ENCODE measurements at places on chromosomes 4 and X. TPM values are rescaled to one million over a fixed set of nuclear protein-coding genes. Genes with fewer than 3 reads are reported as not detected.
A peak's percentile ranks its signal among the peaks of the same experiment; 100 is the strongest.

- no peak for ATAC-seq
These were observed 199.2 kb downstream of the EDA start for GRCh38 chrX:69815063-69815462.

- no peak for ATAC-seq
These were observed 39.0 kb downstream of the PTTG2 start for GRCh38 chr4:37999000-37999716.

DNA sequence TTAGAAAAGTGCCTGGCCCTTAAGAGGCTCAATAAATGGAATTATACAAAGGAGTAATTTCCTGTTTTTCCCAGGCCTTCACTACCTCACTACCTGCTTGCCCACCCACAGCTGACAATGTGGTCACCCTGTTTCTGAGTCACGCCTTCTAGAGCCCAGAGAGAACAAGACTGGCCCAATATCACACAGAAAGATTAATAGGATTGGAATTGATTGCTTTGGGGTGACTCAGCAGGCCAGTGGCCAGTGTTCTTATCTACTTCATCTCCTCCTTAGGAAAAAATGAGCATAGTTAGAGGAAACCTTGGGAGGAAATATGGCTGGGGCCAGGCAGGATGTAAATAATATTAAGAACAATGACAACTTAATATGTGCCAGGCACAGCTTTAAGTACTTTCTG lies 4.5 kb upstream of the FGF16 start:
- ATAC-seq = no peak

- peak; percentile 92 for ATAC-seq
These were observed 25.3 kb downstream of the ARSF start for GRCh38 chrX:3066555-3066954.

GRCh38 chr4:145351922-145352321 lies 129.7 kb upstream of the SMAD1 start:
- no peak for ATAC-seq

GRCh38 chr4:113209652-113210320 lies 160.3 kb downstream of the ANK2 start:
- ATAC-seq = no peak

GRCh38 chrX:19034025-19034424 lies 50.1 kb upstream of the PHKA2 start:
- no peak for ATAC-seq

DNA sequence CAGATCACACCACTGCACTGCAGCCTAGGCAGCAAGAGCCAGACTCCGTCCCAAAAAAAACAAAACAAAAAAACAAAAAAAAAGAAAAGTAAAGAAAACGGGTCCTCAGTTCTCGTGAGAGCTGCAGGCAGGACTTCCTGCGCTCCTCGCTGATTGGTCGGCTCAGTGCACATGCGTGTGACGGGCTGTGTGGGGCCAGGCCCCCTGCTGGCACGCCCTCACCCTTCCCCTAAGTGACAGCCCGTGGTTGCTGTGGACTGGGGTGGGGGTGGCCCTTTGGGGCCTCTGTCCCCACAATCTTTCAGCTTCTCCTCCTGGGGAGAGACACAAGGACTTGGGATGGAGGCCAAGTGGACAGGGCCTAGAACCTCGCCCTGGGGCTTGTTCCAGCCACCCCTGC lies at the start of gene FAM9B:
Gene FAM9B, minus strand, starts transcription at position 139 of the 400 bp plus-strand sequence. CDS start 1,141 bp downstream, outside the sequence.
- ATAC-seq = no peak

- no peak for ATAC-seq
These were observed 247.2 kb upstream of the CENPE start for GRCh38 chr4:103445377-103445776.

GRCh38 chrX:78357342-78358055 lies 30.1 kb upstream of the CYSLTR1 start:
- peak; percentile 100 for ATAC-seq

DNA sequence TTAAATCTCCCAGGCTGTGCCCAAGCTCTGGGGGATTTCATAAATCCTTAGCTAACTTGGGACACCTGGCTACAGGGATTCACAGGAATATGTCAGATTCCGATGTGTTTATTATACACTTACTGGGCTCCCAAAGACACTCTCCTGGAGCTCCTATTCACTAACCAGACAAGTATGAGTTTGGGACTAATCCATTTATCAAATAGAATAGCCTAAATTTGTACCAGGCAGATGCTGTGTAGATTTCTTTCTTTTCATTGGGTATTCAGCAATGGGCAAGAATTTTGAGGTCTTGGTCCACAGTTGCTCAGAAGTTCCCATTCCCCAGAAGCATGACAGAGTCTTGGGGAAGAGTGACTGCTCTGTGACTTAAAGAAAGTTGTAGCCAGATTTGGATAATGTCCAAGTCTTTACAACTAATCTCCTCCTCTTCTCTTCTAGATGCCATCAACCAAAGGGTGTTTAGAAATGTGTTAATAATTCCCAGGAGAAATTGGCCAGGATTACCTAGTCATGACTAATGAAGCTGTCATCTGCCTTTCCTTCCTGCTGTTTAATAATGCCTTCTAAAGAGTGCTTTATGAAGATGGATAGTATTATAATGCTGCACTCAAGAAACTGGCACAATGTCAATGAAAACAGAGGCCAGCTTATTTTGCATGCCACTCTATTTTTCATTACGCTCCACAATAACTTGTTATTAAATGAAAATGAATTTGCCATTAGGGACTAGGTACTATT lies 120.9 kb downstream of the CHIC2 start:
- ATAC-seq = peak; percentile 98

DNA sequence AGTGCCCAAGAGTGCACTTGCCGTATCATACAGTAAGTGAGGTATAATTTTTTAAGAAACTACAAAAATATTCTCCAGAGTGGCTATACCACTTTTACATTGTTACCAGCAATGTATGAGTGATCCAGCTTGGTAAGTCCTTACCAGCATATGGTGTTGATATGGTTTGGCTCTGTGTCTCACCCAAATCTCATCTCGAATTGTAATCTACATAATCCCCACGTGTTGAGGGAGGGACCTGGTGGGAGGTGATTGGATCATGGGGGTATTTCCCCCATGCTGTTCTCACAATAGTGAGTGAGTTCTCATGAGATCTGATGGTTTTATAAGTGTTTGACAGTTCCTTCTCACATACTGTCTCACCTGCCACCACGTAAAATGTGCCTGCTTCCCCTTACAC lies 44.8 kb downstream of the RBMX start:
- ATAC-seq = no peak

- no peak for ATAC-seq
These were observed 89.4 kb downstream of the ABLIM2 start for GRCh38 chr4:8069102-8069752.

DNA sequence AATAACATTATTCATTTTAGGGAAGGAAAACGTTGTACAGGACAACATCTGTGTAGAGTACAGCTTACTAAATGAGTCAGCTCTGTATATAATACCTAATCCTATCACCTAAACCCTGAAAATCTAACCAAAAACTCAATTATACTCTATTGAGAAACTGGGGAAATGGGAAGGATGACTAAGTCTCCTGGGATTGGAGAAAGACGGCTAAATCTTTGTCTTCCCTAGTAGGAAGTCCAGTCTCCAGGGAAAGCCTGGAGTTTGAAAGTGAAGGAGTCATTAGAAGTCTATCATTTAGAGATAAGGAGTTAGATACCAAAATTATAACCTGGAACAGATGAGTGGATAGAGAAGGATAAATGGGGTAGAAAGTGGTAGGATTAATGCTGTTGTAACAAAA lies 286.5 kb downstream of the STK32B start:
- no peak for ATAC-seq

GRCh38 chr4:119667802-119668201 lies 39.2 kb upstream of the PDE5A start:
- ATAC-seq = no peak

DNA sequence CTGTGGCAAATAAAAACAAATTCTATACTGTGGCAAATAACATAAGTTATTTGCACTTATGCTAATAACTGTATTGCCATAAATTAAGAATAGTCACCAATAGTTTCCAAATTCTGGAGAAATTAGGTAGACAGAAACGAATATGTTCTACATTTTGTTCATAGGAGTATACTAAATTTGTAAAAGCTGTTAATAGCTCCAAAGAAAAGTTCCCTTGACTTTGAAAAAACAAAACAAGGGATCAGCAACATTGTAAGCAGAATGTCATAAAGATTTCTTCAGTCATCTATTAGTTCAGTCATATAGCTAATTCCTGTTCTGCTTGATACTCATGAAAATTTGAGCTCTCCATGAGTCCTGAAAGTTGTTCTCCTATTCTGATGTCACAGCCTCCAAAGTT lies 1472.8 kb downstream of the C4orf33 start:
- no peak for ATAC-seq

DNA sequence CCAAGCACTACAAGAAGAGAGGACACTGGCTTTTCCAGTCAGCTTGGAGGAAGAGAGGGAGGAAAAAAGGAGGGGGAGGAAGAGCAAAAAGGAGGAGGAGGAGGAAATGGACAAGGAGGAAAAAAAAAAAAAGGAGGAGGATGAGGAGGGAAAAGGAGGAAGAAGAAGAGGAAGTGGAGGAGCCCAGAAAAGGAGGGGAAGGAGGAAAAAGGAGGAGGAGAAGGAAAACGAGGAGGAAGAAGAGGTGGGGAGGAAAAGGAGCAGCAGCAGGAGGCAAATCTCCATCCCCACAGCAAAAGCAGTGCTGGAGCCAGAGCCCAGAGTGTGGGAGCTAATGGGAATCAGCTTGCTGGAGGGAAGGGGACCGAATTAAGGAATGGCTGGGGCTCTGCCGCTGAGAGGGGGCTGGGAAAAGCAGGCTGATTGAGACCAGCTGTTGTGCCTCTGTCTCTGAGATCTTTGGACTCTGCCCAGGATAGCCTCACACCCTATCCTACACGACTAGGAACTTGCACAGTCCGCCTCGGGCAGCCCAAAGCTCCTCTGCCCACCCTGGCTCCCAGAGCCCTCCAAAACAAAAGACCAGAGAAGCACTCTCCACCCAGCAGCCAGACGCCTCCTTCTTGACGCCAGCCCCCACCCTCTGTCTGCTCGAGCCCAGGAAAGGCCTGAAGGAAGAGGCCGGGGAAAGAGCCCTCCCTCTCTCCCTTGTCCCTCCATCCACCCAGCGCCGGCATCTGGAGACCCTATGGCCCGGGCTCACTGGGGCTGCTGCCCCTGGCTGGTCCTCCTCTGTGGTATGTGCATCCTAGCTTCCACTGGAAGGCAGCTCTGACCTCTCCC lies at the start of gene XPNPEP2:
Gene XPNPEP2, plus strand, starts transcription at position 514 of the 843 bp plus-strand sequence. Its CDS starts 235 bp downstream, at position 749.
- no peak for ATAC-seq

GRCh38 chr4:104907074-104907649 lies 239.5 kb upstream of the TET2 start:
- ATAC-seq = no peak

DNA sequence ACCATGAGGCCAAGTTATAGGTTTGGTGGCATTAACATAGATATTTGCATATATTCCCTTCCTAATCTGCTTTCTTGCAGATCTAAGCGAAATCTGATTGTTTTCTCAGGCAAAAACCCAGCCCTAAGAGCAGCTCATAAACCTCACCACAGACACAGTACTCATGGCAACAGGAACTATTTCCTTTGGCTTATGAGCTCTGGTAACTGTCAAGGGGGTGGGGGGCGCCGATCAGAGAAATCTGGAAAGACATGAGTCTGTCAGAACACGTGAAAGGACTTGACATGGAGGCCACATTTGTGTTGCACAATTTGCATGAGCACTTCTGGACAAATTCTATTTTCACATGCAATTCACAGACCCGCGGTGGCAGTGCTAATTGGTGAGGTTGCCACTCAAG lies 83.7 kb downstream of the MGST2 start:
- no peak for ATAC-seq

DNA sequence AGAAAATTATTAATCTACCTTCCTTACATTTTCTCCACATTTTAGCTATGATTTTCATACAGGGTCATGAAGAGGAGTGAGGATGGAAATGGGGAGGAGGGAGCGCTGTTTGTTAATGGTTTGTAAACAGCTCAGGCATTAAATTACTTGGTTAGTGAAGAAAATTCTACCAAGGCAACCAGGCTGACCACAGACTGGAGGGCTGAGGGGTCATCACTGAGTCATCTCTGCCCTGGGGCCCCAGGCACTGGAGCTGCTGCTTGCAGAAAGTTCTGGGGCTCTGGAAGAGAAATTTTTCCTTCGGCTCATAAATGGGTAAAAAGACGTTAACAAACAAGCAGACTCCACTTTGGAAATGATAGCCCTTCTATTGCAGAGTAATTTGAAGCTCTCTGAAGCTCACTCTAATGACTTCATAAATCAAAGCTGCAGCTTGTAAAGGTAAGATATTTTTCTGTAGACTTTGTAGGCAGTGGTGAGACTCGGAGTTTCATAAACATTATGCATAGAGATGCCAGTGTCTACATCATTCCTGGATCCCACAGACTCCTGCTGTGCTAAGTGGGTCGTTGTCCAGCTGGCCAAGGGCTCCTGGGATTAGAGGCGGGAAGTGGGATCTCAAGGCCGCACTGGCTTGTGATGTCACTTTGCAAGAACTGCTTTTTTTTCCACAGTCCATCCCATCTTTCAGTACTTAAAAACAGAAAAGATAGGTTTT lies 159.6 kb downstream of the PTTG2 start:
- no peak for ATAC-seq

DNA sequence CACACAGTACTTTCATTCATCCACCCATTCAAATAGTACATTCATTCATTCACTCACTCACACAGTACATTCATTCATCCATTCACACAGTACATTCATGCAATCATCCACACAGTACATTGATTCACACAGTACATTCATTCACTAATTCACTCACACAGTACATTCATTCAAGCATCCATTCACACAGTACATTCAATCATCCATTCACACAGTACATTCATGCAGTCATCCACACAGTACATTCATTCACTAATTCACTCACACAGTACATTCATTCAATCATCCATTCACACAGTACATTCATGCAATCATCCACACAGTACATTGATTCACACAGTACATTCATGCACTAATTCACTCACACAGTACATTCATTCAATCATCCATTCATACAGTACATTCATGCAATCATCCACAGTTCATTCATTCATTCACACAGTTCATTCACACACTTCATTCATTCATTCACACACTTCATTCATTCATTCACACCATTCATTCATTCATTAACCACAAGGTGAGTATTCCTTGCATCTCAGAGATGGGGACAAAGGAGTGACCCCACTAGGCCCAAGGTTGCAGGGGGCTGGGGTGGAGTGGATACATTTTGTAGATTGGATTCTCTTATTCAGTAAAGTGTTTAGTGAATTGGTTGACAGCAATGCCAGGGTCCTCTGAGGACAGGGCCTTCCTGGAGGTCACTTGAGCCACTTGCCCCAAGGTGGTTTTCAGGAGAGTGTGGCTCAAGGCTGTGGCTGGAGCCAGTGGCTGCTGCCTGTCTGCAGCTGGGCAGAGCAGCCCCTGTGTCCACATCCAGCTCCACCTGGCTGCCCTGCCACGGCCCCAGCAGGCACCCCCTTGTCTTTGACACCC lies 4.3 kb upstream of the SPON2 start:
- no peak for ATAC-seq

- ATAC-seq = no peak
These were observed 57.4 kb downstream of the CCSER1 start for GRCh38 chr4:90184560-90184959.

Gene MGAT4D
- not detected for total RNA-seq

Gene SSX1
- not detected for total RNA-seq

Gene SSX4
- not detected for total RNA-seq

Gene TLL1
- total RNA-seq = 1.5 TPM

Gene RPA4
- 0.64 TPM for total RNA-seq

Gene PAGE2
- not detected for total RNA-seq

Gene UGT8
- total RNA-seq = 1.1 TPM

Gene ADH1A
- not detected for total RNA-seq

Gene AFM
- not detected for total RNA-seq

Gene GAGE12F
- total RNA-seq = not detected

Gene XAGE1A
- total RNA-seq = not detected

Gene TAF7L
- total RNA-seq = 0.12 TPM

Gene IKBKG
- 16.1 TPM for total RNA-seq

All from esophagus mucosa (tissue), 1 donor.